DMS153 (cell line): ENCODE measurements at places on chromosomes 11 and 22.

DNA sequence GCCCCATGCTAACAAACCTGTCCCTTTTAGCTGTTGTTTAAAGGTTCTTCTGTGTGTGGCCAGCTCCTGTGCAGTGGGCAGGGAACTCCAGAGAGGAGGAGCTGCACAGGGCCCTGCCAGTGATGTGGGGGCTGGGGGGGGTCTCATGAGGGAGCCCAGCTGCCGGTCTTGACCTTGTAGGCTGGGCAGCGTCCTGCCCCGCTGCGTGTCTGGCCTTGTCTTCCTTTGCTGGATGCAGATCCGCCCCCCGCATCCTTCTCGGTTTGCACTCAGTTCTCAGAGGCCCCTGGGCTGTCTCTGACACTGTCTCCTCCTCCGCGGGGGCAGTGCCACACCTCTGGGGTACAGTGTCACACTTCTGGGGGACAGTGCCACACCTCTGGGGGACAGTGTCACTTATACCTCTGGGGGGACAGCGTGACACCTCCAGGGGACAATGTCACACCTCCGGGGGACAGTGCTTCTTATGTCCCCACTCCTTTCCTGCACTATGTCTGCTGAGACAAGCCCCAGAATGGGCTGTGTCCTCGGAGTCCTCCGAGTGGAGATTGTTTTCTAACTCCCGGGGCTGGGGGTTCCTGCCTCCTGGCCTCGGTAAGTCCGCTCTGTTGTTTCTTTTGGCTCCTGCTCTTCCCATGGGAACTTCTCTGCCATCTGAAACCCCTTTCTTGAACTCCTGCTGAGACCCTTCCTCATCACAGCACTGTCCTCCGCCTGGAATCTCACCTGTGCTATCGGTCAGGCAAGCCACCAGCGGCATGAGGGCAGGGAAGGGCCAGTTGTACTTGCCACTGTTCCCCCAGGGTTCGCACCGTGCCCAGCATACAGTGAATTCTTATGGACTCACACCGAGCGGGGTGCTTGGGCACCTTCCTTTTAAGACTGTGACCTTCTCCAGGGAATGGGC is 788.3 kb downstream of the TBC1D22A start:
- no peak for DNase-seq

- DNase-seq = no peak
Measured at GRCh38 chr11:113334183-113334582, 19.8 kb downstream of the TTC12 start.

DNA sequence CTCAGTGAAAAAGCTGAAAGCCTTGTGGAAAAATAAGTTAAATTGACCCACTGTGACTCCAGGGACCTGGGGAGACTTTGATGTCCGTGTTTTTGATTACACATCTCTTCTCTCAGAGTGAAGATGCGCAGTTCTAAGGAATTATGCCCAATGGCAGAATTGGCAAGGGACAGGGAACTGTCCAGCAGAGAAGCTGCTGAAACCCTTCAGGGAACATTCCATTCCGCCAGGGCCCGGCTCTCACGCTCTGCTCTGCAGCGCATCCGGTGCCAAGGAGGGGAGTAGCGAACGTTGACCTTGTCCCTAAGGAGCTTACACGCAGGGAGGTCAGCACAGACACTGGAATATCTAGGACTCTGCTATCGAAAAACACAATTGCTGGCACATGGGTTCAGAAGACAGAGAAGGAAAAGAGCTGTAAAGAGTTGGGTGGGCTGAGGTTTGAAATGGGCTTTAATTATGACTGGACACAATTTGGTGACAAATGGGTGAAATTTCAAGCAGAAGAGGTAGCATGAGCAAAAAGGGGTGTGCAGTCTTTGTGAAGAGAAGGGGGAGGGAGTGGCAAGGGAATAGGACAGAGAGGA is 64.5 kb upstream of the B3GAT1 start:
- DNase-seq = no peak

GRCh38 chr22:23969071-23969470 is 2.4 kb downstream of the DDTL start:
- DNase-seq = no peak

DNA sequence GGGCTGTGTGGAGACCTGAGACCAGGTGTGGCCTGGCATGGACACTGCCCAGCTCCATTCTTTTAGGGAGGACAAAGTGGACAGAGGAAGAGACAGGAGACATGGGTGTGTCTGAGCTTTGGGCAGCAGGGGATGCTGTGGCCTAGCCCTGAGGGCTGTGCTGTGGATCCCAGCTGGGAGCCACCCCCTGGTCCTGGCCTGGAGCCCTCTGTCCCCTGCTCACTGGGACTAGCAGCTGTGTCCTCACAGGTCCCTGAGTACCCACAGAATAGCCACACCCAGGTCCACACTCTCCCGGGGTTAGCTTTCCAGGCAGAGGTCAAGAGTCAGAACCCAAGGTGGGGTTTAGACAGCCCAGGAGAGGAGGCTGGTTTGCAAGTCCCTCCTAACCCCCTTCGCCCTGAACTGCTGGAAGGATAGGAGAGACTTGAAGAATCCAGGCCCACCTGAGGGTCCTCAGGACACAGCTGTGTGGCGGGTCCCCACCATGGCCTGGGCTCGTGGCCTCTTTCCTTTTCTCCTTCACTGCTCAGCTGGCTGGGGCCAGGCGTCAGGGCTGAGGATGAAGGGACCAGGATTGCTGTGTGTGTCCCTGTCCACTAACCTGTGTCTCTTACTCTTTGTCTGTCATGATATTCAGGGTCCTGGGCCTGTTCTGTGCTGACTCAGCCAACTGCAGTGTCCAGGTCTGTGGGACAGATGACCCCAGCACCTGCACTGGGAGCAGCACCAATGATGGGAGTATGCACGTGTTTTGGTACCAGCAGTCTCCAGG is 78.5 kb upstream of the VPREB1 start:
- no peak for DNase-seq

- no peak for DNase-seq
Measured at GRCh38 chr22:39306456-39307361, 12.7 kb downstream of the RPL3 start.

GRCh38 chr22:36904260-36904880 is 9.1 kb upstream of the CSF2RB start:
- no peak for DNase-seq

DNA sequence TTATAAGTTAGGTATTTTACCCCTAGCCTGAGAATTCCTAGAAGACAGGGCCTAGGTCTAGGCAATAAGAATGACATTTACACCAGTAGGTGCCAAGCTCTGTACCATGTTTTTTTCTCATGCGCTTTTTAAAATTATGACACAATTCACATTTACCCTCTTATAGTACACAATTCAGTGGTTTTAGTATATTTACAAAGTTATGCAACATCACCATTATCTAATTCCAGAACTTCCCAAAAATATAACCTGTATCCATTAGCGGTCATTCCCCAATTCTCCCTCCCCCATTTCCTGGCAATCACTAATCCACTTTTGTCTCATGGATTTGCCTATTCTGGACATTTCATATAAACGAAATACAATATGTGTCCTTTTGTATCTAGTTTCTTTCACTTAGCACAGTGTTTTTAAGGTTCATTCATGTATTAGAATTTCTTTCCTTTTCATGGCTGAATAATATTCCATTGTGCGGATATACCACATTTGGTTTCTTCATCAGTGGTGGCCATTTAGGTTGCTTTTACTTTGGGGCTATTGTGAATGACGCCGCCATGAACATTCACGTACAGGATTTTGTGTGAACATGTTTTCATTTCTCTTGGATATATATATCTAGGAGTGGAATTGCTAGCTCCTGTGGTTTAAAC is 92.4 kb downstream of the MICAL2 start:
- DNase-seq = no peak

DNA sequence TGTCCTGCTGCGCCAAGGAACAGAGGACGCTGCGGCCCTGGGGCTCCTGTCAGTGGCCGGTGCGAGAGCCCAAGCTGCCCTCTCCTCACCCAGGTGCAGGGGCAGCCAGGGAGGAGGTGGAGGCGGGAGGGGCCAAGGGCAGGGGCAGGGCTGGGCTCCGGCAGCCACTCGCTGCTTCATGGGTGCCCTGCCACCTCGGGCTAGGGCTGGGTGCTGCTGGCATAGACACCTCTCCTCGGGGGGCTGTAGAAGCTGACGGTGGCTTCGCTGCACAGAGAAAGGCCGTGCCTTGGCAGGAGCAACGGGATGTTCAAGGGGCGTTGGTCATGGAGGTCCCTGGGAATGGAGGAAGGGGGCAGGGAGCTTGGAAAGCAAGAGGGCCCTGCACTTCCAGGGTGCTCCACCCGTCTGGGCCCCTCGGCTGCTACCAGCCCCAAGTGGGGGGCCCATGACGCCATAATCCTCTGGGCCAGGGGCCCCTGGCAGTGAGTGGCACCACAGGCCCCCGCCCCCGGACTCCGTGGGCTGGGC is 1.6 kb upstream of the TBX1 start:
- DNase-seq = no peak

DNA sequence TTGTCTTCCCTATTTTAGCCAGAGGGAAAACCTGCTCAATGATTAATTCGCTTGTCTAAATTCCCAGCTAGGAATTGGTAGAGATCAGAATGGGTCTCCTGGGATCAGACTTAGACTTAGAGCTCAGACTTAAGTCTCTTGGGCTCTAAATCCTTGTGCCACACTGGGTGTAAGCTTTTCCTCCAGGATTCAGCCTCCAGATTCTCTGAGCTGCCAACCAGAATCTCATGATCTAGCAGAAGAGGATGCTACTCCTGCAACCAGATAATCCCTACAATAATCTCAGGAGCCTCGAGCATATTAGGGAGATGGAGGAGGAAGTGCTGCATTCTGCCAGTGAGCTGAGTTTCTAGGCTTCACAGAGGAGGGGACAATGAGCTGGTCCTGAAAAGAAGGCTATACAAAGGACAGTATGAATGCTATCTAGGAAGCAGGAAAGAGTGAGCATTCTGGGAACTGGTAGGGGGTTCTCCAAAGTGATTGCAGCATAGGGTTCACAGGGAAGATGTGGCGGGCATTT is 211.6 kb upstream of the SESN3 start:
- no peak for DNase-seq

GRCh38 chr11:119169282-119169719 is 776 bp downstream of the NLRX1 start:
- DNase-seq = no peak
